Stimulated activated CD8-positive, alpha-beta memory T cell treated with anti-CD3 and anti-CD28 coated beads, Interleukin-7, amount 100 ng/mL, for 4 hours (primary cell): ENCODE measurements at places on chromosomes 11 and 22.

DNA sequence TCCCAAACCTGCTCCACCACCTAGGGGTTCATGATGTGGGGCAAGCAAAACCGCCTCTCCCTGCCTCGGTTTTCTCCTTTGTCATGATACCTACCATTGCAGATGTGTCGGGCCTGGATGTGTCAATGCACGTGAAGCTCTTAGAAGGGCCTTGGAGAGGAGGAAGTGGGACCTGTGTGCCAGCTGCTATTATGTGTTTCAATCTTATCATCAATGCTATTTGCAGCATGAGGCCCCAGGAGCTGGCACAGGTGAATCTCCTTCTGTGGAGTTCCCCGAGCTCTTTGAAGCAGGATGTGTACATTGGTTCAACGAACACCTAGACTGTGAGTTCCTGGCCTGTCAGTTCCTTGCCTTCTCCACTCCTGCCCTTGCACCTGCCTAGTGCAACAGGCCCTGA lies 331.6 kb downstream of the CTTN start:
- DNase-seq: no peak

- DNase-seq: no peak
Measured at GRCh38 chr11:109085708-109086373, 336.1 kb upstream of the C11orf87 start.

DNA sequence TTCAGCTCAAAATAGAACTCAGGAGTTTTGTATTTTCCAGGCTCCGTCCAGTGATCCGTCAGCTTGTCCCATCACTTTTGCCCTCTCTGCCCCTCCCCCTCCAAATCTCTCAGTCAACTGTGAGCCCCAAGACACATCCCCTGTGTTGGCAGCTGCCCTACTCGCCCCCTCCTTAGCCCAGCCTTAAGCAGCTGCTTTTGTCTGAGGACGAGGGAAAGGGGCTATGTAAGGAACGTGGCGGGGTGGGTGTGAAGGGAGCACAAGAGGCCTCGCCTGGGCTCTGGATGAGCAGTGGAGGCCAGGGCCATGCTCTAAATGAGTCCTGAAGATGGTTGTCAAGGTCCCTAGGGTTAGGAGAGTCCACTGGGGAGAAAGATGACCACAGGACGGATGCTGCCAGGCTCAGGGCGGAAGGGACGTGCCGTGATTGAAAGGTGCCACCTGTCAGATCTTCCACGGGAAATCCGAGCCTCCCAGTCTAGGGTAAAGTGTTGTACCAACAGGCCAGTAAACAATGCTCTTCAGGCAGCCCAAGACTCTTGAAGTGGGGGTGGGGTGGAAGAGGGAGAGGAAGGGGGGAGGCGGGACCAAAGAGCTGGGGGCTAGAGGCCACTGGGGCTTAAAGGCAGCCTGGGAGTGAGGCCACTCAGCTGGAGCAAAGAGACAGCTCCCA lies at the start of gene SMTNL1:
Gene SMTNL1 (plus strand): TSS at position 649 of the 673 bp plus-strand sequence. CDS start 5,048 bp downstream, outside the sequence.
- no peak for DNase-seq

DNA sequence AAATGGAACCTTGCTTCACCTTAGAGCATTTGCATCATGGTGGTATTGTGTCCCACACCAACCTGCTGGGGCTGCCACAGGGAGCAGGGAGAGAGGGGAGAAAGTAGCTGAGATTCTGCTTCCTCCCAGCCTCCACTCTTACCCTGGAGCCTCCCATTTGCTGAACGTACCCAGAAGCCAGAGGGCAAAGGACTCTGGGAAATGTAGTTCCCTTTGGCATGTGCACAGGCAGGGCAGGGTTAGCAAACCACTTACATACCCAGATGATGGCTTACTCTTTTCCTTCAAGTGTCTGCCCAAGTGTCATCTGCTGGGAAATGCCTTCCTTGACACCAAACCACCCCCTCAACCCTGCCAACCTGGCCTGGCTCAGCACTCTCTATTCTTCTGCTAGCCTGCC lies 16.9 kb downstream of the SMIM38 start:
- DNase-seq: no peak

GRCh38 chr11:119532551-119532950 lies 109.6 kb upstream of the THY1 start:
- DNase-seq: no peak

- DNase-seq: no peak
Measured at GRCh38 chr11:116537709-116538108, 235.1 kb downstream of the BUD13 start.

GRCh38 chr11:62370743-62371440 lies 33.6 kb downstream of the ASRGL1 start:
- no peak for DNase-seq

DNA sequence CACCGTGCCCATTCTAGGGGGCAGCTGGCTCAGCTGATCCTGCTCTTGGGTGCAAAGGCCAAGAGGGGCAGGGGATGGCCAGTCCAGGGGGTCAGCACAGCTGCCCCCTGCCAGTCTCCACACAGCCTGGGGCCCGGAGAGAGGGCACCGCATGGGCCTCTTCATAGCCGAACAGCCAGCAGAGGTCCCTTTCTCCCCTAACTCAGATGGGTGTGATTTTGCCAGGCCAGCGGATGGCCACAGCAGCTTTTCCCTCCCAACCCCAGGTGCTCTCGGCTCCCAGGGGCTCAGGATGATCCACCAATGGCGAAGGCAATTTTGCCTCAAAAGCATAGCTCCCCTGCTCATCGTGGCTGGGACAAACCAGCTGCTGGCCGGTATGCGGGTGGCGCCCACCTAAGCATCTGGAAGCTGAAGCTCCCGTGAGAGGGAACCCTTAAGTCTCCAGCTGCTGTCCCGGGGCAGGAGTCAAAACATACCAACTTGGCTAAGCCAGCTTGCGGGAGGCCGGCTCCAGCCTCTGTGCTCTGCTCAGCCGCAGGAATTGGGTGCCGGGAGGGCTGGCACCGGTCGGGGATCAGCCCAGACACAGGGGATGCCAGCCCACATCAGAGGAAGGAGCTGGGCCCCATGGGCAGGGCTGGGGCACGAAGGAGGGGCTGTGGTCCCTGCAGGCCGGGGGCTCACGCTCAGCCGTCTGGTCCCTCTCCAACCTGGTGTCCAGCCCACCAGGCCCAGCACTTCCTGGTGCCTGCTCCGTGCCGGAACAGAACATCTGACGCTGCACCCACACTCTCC lies 30.5 kb upstream of the GNB1L start:
- DNase-seq: no peak
